ENCODE measurements at places on chromosomes 5 and 9. TPM values are rescaled to one million over a fixed set of nuclear protein-coding genes. Genes with fewer than 3 reads are reported as not detected.

GRCh38 chr9:34576597-34577399 lies 12.7 kb downstream of the CNTFR start:
- DNase-seq, result peak; percentile 79

DNA sequence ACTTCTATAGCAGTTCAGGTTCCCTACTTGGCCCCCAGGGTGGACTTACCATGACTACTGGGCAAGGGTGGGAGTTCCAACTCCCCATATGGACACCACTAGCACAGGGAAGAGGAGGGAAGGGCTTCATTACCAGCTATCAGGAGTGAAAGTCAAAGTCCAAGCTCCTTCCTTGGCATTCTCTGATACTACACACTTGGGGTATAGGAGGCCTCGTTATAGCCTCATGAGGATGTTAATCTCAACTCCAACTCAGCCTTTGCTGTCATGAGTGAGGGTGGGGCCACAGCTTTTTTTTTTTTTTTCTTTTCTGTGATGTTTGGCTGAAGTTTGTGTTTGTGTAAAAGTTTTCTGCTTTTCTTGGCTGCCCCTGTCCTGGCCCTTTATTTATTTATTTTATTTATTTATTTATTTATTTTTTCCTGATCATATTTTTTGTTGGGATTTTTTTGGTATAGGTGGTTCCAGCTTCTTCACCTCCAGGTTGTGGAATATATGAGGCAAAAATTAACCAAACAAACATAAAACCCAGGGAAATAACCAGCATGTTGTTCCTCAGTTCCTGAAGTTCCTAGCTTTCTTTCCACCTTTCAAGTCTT lies 8.7 kb downstream of the GARIN3 start:
- no peak for DNase-seq

Gene NRG2
- 13.0 TPM for total RNA-seq

Gene IL4
- total RNA-seq, result not detected

GRCh38 chr9:109238655-109239054 lies 71.6 kb upstream of the FRRS1L start:
- DNase-seq, result no peak

DNA sequence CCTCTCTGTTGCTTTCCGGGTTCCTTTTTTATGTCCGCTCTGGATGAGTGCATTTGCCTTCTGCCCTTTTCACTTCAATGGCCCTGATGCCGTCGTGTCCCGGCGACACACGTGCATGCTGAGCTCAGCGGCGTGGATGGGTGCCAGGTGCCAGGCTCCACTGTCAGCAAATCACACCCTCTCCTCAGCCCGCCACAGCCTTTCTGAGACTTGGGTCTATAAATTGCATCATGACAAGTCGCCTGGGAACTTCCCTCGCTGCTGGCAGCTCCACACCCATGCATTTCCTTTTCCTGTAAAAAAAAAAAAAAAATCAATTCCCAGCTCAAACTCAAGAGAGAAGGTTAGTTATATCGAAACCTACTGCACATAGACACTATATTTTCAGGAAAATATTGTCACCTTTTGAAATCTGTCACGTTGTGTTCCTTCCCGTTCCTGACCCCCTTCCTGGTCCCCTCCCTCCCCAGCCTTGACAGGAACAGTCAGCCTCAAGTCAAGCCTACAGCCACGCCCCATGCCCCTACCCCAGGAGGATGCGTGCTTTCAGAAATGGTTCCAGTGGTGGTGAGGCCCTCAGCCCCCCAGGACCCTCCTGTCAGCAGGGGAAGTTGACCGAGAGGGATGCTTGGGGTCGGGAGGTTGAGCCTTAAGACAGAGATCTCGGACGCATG lies 110.3 kb upstream of the PTCH1 start:
- DNase-seq, result no peak

GRCh38 chr9:36151316-36152210 lies 15.0 kb downstream of the GLIPR2 start:
- DNase-seq, result peak; percentile 39

DNA sequence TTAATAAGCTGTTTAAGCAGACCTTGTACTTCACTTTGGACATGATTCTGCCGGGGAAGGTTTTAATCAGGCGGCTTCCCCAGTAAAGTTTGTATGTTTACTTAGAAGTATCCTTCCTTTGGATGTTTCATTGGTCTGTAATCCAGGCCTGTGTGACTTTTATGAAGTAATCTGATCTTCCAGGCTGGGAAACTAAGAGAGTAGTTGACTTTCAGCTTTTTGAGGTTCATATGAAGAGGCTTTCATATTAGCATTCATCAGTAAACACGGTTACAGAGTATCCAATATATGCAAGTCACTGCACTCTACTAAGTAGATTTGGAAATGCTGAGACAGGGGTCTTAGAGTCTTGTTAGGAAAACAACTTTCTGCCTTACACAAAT lies 1.1 kb downstream of the DNAJC21 start:
- no peak for DNase-seq

Gene GFPT2
- 17.9 TPM for total RNA-seq

- DNase-seq, result peak; percentile 17
These were observed 154.2 kb upstream of the TYRP1 start for GRCh38 chr9:12538842-12539579.

Gene C9orf153
- total RNA-seq, result 5.0 TPM

Gene CCNJL
- total RNA-seq, result 41.4 TPM

Gene FCHO2
- 20.6 TPM for total RNA-seq

GRCh38 chr9:21546949-21547348 lies 64.8 kb upstream of the IFNE start:
- DNase-seq, result no peak

Gene PCDHGA4
- total RNA-seq, result 14.2 TPM

GRCh38 chr5:73983644-73984043 lies 357.6 kb downstream of the ARHGEF28 start:
- no peak for DNase-seq

- no peak for DNase-seq
These were observed 100.5 kb upstream of the CCDC152 start for GRCh38 chr5:42655982-42656650.

Gene STPG3
- 14.6 TPM for total RNA-seq

- DNase-seq, result no peak
These were observed 5.7 kb downstream of the RAPGEF1 start for GRCh38 chr9:131734165-131734610.

- no peak for DNase-seq
These were observed 23.9 kb downstream of the DCANP1 start for GRCh38 chr5:135423146-135423845.

- DNase-seq, result no peak
These were observed 19.8 kb downstream of the IL12B start for GRCh38 chr5:159310511-159310910.

Gene TCF7
- total RNA-seq, result 15.2 TPM

- no peak for DNase-seq
These were observed 108.0 kb downstream of the DAPK1 start for GRCh38 chr9:87605676-87606075.

DNA sequence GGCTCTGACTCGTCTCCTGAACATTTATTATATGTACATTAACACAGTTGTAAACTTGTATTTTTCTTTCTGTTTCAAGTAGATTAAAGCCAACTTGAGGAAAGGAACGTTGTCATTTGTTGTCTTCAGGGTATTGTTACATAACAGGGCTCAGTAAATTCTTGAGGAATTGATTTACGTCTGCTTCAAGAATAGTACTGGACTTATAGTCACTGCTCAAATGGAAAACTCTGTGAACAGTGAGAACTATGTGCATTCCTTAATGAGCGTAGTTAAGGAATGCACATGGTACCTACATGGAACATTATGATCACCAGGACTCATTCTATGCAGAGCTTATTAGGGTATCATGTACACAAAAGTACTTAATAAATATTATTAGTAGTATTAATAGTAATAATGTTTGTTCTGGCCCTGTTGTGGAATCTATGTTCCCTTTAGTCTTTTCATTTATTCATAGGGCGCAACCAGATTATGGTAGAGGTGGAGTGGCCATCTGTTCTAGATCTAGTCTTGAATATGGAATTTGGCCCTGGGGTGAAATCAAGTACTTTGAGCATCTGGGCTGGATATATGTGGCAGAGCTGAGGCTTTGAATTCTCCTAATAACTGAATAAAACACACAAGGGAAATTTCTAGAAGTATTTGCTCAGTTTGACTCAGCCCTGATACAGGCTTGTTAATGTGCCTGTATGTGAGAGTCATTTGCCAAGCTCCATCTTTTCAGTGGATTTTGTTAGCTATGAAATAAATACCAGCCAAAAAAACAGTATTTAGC lies 108.6 kb upstream of the SH3GL2 start:
- no peak for DNase-seq

DNA sequence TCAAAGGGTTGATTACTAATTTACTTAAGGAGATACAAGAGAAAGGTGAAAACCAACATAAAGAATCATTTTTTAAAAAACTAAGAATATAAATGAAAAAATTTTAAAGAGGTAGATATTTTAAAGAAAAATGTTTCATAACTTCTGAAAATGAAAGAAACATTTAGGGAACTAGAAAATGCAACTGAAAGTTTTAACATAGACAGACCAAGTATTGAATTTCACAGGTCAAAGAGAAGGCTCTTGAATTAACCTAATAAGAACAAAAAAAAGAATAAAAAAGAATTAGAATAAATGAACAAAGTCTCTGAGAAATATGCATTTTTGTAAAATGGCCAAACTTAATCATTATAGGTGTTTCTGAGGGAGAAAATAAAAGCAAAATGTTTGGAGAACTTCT lies 16.1 kb upstream of the FAM174A start:
- DNase-seq, result no peak

Gene ZNF483
- total RNA-seq, result 28.6 TPM

- no peak for DNase-seq
These were observed 1.1 kb downstream of the TGFBR1 start for GRCh38 chr9:99106044-99106375.

Gene CATSPER3
- 21.7 TPM for total RNA-seq

- no peak for DNase-seq
These were observed at the start of gene PCDHGA4 for GRCh38 chr5:141354900-141355469. PCDHGA4 (plus strand) TSS chr5:141355021; CDS start chr5:141355108, 87 bp downstream.

Gene FOXD4L4
- not detected for total RNA-seq

Gene FGF18
- total RNA-seq, result 0.79 TPM

- no peak for DNase-seq
These were observed 96.8 kb downstream of the WNK2 start for GRCh38 chr9:93280661-93281259.

Gene NKD2
- 31.6 TPM for total RNA-seq

DNA sequence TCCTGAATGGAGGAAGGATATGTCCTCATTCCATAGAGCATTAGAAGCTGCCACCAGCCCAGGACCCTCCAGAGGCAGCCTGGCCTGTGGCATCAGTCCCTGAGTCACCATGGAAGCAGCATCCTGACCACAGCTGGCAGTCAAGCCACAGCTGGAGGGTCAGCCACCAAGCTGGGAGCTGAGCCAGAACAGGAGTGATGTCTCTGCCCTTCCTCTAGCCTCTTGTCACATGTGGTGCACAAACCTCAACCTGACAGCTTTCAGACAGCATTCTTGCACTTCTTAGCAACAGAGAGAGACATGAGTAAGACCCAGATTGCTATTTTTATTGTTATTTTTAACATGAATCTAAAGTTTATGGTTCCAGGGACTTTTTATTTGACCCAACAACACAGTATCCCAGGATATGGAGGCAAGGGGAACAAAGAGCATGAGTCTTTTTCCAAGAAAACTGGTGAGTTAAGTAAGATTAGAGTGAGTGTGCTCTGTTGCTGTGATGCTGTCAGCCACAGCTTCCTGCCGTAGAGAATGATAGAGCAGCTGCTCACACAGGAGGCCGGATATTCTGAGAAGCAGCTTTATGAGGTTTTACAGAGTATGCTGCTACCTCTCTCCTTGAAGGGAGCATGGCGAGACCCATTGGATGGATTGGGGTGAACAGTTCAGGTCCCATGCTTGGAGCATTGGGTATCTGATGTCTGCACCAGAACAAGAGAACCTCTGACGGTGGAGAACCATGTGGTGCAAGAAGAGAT lies 13.0 kb upstream of the CYFIP2 start:
- DNase-seq, result no peak

- no peak for DNase-seq
These were observed 389.6 kb downstream of the KIAA0825 start for GRCh38 chr5:94228791-94229190.

GRCh38 chr5:111517853-111518501 lies 5.6 kb upstream of the STARD4 start:
- DNase-seq, result no peak

Gene C5orf34
- total RNA-seq, result 8.9 TPM

DNA sequence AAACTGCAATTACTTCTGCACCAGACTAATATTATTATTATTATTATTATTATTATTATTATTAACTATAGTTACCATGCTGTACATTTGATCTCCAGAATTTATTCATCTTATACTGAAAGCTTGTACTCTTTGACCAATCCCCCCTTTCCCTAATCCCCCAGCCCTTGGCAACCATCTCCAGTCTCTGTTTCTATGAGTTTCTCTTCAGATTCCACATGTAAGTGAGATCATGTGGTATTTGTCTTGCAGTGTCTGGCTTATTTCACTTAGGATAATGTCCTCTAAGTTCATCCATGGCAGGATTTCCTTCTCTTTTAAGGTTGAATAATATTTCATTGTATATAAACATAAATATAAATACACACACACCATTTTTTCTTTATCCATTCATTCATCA lies 287.0 kb upstream of the DAB2 start:
- DNase-seq, result no peak

DNA sequence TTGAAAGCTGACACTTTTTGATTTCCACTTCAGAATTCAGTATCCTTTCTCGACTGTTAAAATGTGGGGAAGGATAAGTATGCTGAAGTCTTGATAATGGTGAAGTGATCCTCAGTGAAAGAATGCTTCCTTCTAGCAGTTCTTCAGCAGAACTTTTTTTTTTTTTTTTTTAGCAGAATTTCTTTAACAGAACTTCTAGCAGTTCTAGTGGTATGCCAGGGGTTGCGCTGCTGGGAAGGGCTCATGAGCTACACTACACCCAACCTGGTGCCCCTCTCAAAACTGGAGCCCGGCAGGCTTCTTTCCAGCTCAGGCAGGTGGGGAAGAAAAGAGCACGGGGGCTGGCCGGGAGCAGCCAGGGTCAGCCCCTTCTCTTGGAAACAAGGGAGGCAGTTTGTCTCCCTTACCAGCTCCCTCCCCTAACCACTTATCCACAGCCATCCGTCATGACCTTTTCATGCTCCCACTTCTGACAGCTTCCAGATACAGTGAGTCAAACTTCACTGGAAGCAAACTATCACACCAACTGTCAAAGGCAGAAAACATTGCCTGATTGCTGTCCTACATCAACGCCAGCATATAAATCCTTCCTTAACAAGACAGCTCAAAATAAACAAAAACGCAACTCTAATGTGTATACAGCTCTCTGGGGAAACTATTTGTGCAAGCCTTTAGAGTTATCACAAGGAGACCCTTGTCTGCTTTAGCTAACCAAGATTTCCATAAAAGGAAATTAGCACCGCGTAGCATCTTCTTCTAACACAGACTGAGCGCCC lies 211.5 kb downstream of the GAPVD1 start:
- no peak for DNase-seq

DNA sequence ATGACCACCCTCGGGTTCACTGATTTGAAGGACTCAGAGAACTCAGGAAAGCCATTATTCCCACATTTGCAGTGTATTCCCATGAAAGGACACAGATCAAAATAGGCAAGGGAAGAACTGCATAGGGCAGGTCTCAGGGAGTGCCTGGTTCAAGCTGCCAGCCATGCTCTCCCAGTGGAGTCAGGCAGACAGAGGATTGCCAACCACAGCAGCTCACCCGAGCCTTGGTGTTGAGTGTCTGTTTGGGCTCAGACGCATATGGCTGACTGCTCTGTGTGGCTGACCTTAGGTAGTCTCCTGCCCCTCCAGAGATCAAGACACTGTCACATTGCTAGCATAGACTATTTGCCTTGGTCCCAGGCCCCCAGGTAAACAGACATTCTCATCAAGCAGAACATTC lies 115.8 kb upstream of the OTULINL start:
- DNase-seq, result no peak

- no peak for DNase-seq
These were observed 45.4 kb upstream of the EDIL3 start for GRCh38 chr5:84430079-84430478.
